ENCODE measurements at places on chromosomes 7 and 10.

GRCh38 chr7:24742506-24743162, 14.6 kb downstream of the GSDME start:
- no peak for DNase-seq

- peak; percentile 81 for DNase-seq
These were observed at the start of gene IFIT3 for GRCh38 chr10:89327803-89328441. IFIT3 (plus strand) TSS chr10:89327997; CDS start chr10:89328074, 77 bp downstream.

GRCh38 chr10:127907411-127908105, 655 bp downstream of the PTPRE start:
- peak; percentile 20 for DNase-seq

DNA sequence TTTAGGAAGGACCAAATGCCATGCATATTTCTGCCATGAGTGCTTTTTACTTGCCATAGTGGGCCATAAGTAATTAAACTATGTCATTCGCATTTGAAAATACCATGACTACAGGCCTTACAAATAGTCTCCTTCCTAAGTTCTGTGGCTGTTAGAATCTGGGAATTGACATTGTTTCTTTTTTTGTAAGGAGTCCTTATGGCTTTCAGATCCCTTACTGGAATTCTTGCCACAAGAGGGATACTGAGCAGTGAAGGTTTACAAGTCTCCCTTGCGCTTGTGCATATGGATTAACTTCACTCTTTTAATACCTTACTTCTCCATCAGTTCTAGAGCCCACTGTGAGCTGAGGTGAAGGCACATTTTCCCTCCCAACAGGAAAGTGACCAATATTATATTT, 166.0 kb downstream of the NRG3 start:
- no peak for DNase-seq

DNA sequence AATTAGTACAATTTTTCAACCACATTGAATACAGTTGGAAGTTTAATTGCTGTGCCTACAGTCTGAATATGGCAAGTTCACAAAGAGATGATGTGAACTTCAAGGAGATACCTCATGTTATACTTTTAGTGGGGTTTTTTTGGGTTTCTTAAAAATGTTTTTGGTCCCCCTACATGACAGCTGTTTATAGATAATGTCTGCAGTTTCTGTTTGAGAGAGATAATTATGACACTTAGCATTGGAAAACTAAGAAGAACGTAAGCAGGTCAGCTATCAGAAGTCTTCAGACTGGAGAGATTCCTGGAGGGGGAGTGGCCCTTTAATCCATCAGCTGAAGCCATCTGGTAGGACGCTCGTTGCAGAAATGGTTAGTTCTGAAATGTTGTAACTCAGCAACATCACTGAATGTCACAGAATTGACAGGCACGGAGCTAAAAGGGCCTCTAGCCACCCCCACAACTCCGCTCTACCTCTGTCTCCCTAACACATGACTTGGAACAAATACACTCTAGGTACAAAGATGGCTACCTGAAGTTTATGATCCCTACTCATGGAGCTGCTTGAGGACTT, 29.0 kb downstream of the TIMM23 start:
- DNase-seq, result peak; percentile 95

- DNase-seq, result no peak
These were observed 656.8 kb upstream of the ANKRD30A start for GRCh38 chr10:36468620-36469019.

DNA sequence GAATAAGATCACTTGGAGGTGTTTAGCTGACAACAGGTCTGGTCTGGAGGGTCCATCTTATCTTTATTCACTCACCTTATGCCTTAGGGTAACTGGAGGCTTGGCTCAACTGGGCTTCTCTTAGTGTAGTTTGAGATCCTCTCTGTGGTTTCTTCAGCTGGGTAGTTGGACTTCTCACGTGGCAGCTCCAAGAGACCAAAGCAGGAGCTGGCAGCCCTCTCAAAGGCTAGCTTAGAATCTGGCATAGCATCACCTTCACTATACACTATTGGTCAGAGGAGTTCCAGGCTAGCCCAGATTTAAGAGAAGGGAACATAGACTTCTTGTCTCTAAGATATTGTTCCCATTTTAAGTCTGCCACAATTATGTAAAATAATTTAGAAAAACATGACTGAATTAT, 16.4 kb downstream of the ADK start:
- DNase-seq, result no peak

- DNase-seq, result no peak
These were observed 105.4 kb downstream of the ODAD2 start for GRCh38 chr10:27893358-27893954.

- no peak for DNase-seq
These were observed 148.5 kb downstream of the WDR37 start for GRCh38 chr10:1204434-1205326.
